ENCODE measurements at places on chromosomes 6 and 20. TPM values are rescaled to one million over a fixed set of nuclear protein-coding genes. Genes with fewer than 3 reads are reported as not detected.
A peak's percentile ranks its signal among the peaks of the same experiment; 100 is the strongest.

GRCh38 chr20:59031564-59032022 is 542 bp downstream of the ATP5F1E start:
- no peak for DNase-seq

DNA sequence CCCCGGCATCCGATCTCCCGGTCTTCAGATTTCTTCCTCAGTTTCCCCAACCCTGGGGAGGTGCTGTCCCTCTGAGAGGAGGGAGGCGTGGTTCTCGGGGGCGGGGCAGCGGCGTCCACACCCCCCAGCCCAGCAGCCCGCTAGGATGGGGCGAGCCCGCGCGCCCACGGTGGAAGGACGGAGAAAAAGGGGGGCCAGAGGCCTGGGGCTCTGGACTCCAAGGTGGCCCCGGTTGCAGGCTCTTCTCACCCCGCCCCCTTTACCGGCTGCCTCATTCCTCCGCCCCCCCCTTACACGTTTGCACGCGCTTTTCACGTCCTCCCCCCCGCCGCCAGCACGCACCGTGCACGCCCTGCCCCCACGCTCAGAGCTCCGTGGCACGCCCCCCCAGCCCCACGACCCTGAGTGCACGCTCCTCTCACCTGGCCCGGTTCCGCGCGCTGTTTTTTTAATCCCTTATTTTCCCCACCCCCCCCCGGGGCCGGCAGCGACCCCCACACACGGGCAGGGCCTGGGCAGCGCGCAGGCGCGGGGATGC is 402 bp downstream of the ZBTB12 start:
- no peak for DNase-seq

Gene EYA4
- total RNA-seq, result 0.17 TPM

- no peak for DNase-seq
Observed at GRCh38 chr20:19549896-19550295, 208.2 kb upstream of the RIN2 start.

DNA sequence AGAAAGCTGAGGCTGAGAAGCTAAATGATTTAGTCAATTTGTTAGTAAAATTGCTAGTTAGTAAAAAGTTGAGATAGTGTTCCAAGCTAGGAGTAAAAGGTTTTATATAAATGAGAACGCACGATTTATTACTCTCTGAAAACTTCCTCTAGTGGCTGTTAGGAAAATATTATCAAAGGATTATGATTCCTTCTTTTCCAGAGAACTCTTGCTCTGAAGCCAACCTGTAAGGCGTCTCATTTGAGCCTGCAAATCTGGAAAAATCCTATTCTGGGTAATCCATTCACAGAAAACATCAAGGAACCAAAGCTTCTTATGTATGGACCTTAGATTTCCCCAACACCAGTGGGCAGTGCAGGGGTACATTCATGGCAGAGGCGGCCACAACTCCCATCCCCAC is 252.7 kb downstream of the SOD2 start:
- no peak for DNase-seq

Gene PPDPF
- total RNA-seq, result 49.8 TPM

DNA sequence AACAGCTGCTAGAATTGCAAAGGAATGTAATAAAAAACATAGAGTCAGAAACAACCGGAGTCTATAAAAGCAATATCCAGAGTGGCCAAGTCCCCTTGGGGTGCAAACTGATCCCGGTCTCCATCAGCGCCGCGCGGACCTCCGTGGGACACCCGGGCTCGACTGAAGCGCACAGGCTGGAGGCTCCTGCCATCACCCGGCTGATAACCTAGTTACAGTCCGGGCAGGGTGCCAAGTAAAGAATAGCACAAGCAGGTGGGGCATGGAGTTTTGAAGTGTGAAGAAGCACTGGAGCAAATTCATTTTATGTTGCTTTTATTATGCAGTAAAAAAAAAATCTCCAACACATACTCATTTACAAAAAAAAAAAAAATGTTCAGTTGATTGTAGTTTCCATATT is 205.1 kb upstream of the GMDS start:
- peak; percentile 38 for DNase-seq

- DNase-seq, result no peak
Observed at GRCh38 chr20:49252556-49253350, 25.1 kb downstream of the ZNFX1 start.

DNA sequence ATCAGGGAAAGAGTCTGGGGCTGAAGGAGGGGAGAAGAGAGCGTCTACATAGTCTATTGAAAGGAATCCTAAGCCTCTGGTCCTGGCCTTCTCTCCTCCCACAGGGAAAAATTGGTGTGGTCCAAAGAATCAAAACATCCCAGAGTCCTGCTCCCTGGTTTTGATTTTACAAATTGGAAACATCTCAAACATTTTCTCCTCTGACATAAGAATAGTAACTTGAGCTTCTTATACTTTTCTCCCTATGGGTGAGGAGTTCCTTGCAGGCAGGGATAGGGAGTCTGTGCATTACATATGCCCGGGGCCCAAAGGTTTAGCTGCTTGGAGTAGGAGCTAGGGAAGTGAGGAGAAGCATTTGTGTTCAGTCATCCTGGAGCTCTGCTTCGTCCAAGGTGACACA is 120.0 kb upstream of the GGTLC1 start:
- DNase-seq, result no peak

- DNase-seq, result no peak
Observed at GRCh38 chr6:119428633-119429032, 79.1 kb upstream of the MAN1A1 start.

Gene PTCRA
- not detected for total RNA-seq

DNA sequence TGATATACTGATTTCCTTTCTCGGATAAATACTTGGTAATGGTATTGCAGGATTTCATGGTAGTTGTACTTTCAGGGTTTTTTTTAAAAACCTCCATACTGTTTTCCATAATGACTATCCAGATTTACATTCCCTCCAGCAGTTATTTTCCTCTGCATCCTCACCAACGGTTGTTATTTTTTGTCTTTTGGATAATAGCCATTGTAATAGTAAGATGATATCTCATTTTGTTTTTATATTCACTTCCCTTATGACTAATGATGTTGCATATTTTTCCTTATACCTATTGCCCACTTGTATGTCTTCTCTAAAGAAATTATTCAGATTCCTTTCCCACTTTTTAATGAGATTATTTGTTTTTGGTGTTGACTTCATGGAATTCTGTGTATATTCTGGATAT is 231.0 kb downstream of the MEI4 start:
- DNase-seq, result no peak

- DNase-seq, result no peak
Observed at GRCh38 chr6:52253494-52253893, 9.2 kb upstream of the IL17F start.

- peak; percentile 12 for DNase-seq
Observed at GRCh38 chr6:54112151-54112650, 958 bp downstream of the MLIP start.

GRCh38 chr6:130632897-130633296 is 194.3 kb upstream of the SMLR1 start:
- DNase-seq, result no peak

Gene SASH1
- total RNA-seq, result 87.9 TPM
